ENCODE measurements at places on chromosomes 7 and 10. TPM values are rescaled to one million over a fixed set of nuclear protein-coding genes. Genes with fewer than 3 reads are reported as not detected.
A peak's percentile ranks its signal among the peaks of the same experiment; 100 is the strongest.

DNA sequence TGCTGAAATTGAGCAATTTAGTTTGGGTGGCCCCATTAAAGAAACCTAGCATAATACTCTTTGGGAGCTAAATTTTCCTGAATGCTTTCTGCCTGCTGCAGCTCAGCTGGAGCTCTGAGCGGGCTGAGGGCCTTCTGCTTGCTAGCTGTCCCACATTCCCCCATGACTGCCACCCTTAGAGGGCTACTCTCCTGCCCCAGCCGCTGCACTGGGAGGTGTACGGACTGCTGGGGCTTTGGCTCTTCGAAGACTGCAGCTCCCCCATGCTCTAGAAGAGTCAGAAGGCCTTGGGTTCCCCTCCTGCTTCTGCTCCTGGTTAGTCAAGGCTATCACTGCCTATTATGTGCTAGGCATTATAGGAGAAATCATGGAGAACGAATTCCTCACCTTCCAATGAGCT lies 31.5 kb downstream of the BLVRA start:
- H3K4me1 ChIP-seq = no peaks in the 10 kb centered on the region
- no peaks in the 10 kb centered on the region for H3K36me3 ChIP-seq
- DNase-seq = no peak
- no peak overlapping the region for H3K4me3 ChIP-seq
- H3K27ac ChIP-seq = no peak overlapping the region

The FEZF1 gene
- not detected for total RNA-seq

The ADAMTS14 gene
- total RNA-seq = 0.10 TPM

GRCh38 chr7:96547371-96547811 lies 162.3 kb downstream of the SEM1 start:
- H3K4me1 ChIP-seq = no peaks in the 10 kb centered on the region
- no peaks in the 10 kb centered on the region for H3K27me3 ChIP-seq
- DNase-seq = no peak
- H3K27ac ChIP-seq = no peak overlapping the region
- H3K4me3 ChIP-seq = no peak overlapping the region
- no peaks in the 10 kb centered on the region for H3K36me3 ChIP-seq

GRCh38 chr7:98357751-98358161 lies 43.1 kb downstream of the BAIAP2L1 start:
- H3K27ac ChIP-seq = no peak overlapping the region
- H3K4me1 ChIP-seq = no peaks in the 10 kb centered on the region
- no peak for DNase-seq
- H3K36me3 ChIP-seq = no peaks in the 10 kb centered on the region
- H3K27me3 ChIP-seq = no peaks in the 10 kb centered on the region

DNA sequence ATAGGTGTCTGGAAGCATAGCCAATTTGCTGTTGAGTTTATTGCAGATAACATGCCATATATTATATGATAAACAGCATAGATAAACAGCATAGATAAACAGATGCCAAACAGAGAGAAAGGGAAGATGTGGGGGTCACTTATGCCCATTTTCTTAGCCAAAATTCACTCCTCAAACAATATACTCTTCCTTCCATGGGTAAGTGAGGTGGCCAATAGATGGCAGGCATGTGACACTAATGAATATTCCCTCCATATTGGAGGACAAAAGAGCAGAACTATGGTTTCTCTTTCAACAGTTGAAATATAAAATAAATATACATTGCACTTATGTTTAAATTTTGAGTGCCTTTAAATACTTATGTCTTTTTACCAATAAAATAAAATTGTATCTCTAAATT lies 1212.8 kb downstream of the REEP3 start:
- no peaks in the 10 kb centered on the region for H3K36me3 ChIP-seq
- no peak for DNase-seq
- H3K4me1 ChIP-seq = no peaks in the 10 kb centered on the region
- H3K27ac ChIP-seq = no peak overlapping the region
- no peak overlapping the region for H3K4me3 ChIP-seq

The ORAI2 gene
- 19.9 TPM for total RNA-seq

The PNLIP gene
- total RNA-seq = not detected

DNA sequence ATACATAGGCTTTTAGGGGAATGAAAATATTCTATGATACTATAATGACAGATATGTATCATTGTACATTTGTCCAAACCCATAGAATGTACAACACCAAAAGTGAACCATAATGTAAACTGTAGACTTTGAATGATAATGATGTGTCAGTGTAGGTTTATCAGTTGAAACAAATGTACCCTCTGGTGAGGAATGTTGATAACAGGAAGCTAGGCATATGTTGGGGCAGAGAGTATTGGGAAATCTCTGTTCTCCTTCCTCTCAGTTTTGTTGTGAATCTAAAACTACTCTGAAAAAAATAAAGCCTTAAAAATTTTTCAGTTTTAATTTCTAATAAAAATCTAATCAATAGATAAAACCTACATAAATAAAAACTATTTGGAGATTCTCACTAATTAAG lies 36.9 kb downstream of the C1GALT1 start:
- peaks cover 37% of the 10 kb centered on the region for H3K36me3 ChIP-seq
- no peaks in the 10 kb centered on the region for H3K27me3 ChIP-seq
- no peak for DNase-seq

DNA sequence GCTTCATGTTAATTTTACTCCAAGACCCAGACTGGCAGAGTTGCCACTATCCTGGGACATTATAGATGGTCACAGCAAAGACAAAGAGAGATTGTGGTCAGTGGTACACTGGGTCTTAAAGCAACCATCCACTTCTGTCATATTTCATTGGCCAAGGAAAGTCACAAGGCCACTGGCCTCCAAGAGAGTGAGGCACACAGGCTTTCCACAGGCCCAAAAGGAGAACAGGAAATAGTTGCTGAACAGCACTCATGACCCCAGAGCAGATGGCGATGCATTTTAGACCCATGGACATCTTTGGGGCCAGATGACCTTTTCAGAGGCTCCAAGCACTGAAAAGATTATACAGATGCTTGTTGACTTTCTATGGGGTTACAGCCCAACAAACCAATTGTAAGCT lies 97.4 kb downstream of the ARID5B start:
- no peaks in the 10 kb centered on the region for H3K27me3 ChIP-seq
- no peak for DNase-seq
- no peak overlapping the region for H3K27ac ChIP-seq

The NODAL gene
- not detected for total RNA-seq

DNA sequence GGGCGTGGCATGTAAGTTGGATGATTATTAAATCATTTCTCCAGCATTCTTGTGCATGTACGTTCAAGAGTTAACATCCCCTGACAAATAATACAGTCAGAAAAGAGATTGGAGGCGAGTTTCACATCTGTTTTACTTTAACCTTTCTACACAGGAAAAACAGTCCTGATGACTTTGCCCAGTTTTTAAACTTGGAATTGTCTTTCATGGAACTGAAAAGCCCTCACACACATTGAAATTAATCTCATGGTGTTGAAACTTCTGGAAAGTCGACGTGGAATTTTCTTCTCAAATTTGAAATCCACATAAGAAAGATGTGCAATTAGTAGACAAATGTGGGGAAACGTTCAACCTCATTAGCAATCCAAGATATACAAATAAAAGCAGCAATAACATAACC lies 31.2 kb upstream of the ZNF438 start:
- peaks cover 4% of the 10 kb centered on the region for H3K27me3 ChIP-seq
- H3K4me3 ChIP-seq = no peak overlapping the region
- no peak overlapping the region for H3K27ac ChIP-seq
- H3K4me1 ChIP-seq = no peaks in the 10 kb centered on the region

GRCh38 chr10:78367751-78368150 lies 334.1 kb downstream of the RPS24 start:
- no peaks in the 10 kb centered on the region for H3K27me3 ChIP-seq
- no peak overlapping the region for H3K27ac ChIP-seq
- H3K36me3 ChIP-seq = no peaks in the 10 kb centered on the region
- no peak for DNase-seq
- H3K4me1 ChIP-seq = peaks cover 1% of the 10 kb centered on the region

DNA sequence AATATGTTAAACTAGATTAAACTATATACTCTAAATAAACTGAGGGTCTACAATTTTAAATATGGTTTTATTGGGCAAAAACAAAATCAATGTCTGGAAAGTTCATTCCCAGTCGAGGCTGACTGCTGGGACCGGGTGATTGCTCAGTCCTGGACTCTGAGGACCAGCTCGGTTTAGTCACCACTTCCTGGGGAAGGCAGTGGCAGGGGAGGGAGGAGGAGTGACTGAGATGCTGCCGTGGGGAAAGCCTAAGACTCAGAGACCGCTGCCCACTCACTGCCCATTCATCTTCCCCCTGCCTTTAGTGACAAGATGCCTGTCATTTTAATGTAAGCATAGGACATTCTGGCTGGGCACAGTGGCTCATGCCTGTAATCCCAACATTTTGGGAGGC lies 29.0 kb downstream of the ATOH7 start:
- no peak for DNase-seq
- no peak overlapping the region for H3K27ac ChIP-seq
- H3K4me3 ChIP-seq = no peak overlapping the region
- H3K4me1 ChIP-seq = no peaks in the 10 kb centered on the region
- H3K27me3 ChIP-seq = no peaks in the 10 kb centered on the region

DNA sequence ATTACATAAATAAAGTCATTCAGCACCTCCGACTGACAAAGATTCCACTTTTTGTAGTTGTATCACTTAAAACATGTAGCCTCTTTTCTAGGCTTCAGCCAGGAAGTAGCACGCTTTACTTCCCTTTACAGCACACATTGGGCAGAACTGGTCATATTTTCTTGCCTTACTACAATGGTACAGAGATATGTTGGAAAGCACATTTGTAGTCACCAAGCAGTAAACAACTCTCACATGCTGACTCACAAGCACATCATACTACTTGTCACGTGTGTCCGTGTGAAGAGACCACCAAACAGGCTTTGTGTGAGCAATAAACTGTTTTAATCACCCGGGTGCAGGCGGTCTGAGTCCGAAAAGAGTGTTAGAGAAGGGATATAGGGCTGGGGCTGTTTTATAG lies 1071.8 kb downstream of the DNAJB9 start:
- no peaks in the 10 kb centered on the region for H3K27me3 ChIP-seq
- H3K36me3 ChIP-seq = no peaks in the 10 kb centered on the region
- DNase-seq = no peak
- H3K4me1 ChIP-seq = no peaks in the 10 kb centered on the region

DNA sequence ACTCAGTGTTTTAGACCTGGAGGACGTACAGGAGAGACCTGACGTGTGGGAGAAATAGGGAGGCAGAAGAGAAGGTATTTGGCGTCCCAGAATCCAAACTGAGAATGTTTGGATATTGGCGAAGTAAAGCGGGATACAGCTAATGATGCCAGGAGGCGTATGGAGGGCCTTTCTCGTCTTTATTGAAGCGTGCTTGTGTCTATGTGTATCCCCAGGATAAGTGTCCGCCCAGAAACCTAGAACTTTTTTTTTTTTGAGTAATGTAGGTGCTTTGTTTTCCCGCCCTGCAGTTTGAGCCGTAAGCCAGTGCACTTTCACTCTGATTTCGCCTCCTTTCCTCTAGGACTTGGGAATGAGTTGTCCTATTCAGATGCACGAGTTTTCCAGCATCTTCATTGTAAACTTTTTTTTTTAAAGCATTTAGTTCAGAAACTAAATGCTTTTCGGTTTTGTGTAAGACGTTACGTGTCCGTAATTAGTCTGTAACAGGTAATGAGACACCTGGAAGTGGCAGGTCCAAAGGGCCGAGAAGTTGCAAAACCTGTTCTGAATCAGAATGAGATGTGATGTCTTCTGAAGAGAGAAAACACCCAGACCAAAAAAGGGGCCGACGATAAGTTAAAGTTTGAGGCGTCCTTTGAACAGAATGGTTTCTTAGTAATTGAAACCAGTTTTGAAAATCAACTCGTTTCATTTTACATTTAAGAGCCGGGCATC lies 746 bp downstream of the ARL5B start:
- no peak for DNase-seq
- H3K27ac ChIP-seq = peak overlapping the region; percentile 92
- peak overlapping the region; percentile 89 for H3K4me3 ChIP-seq
- H3K36me3 ChIP-seq = no peaks in the 10 kb centered on the region
- H3K4me1 ChIP-seq = peaks cover 21% of the 10 kb centered on the region

- no peaks in the 10 kb centered on the region for H3K27me3 ChIP-seq
- H3K27ac ChIP-seq = no peak overlapping the region
- H3K4me3 ChIP-seq = no peak overlapping the region
- DNase-seq = no peak
- no peaks in the 10 kb centered on the region for H3K4me1 ChIP-seq
- no peaks in the 10 kb centered on the region for H3K36me3 ChIP-seq
These were observed 26.2 kb upstream of the EBLN1 start for GRCh38 chr10:22244001-22244400.

DNA sequence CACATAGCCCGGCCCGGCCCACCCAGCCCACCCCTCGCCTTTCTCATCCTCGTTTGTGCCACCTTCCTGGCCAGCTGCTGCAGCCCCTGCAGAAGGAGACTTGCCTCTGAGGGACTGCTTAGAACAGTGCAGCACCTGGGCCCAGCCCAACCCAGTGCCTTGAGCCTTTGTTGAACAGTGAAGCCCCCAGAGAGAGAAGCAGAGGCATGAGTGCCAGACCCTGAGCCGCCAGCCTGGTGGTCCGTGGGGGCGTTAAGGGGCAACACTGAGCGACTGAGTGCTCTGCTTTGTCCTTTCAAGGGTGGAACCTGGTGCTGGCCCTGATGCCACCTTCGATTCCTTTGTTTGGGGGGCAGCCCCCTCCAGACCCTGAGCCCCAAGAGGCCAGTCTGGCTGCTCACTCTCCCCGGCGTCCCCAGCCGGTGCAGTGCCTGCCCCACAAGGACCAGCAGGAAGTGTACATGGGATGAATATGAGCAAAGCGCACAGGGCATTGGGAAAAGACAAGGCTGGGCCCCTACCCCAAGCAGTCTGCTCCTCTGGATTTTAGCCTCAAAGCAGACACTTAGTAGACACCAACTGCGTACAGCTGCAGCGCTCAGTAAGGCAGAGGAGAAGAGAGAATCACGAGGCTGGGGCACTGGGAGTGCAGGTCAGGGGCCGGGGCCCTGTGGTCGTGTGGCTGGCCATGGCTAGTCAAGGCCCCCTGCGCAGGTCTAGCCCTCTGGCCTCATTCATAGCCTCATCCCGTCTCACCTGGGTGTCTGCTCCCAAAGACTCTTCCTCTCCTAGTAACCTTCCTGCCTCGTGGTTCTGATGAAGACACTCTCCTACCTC lies 95.9 kb downstream of the RGS10 start:
- no peaks in the 10 kb centered on the region for H3K27me3 ChIP-seq
- no peaks in the 10 kb centered on the region for H3K4me1 ChIP-seq
- no peak overlapping the region for H3K4me3 ChIP-seq
- peaks cover 58% of the 10 kb centered on the region for H3K36me3 ChIP-seq
- DNase-seq = no peak
- no peak overlapping the region for H3K27ac ChIP-seq

GRCh38 chr10:48672596-48673265 lies 11.9 kb upstream of the WDFY4 start:
- no peaks in the 10 kb centered on the region for H3K4me1 ChIP-seq
- no peaks in the 10 kb centered on the region for H3K36me3 ChIP-seq
- no peaks in the 10 kb centered on the region for H3K27me3 ChIP-seq
- DNase-seq = no peak
- H3K27ac ChIP-seq = no peak overlapping the region

GRCh38 chr10:58608826-58609531 lies 96.3 kb downstream of the BICC1 start:
- H3K36me3 ChIP-seq = no peaks in the 10 kb centered on the region
- no peak overlapping the region for H3K27ac ChIP-seq
- H3K4me3 ChIP-seq = no peak overlapping the region
- DNase-seq = no peak
- no peaks in the 10 kb centered on the region for H3K4me1 ChIP-seq
- no peaks in the 10 kb centered on the region for H3K27me3 ChIP-seq
